ENCODE measurements at places on chromosomes 7 and 10.

- H3K4me1 ChIP-seq = peaks cover 13% of the 10 kb centered on the region
- H3K27me3 ChIP-seq = no peaks in the 10 kb centered on the region
- H3K4me3 ChIP-seq = no peak overlapping the region
- H3K36me3 ChIP-seq = no peaks in the 10 kb centered on the region
- DNase-seq = no peak
Measured at GRCh38 chr7:116969371-116969902, 16.1 kb downstream of the ST7 start.

GRCh38 chr10:62437696-62438095, 63.5 kb downstream of the ZNF365 start:
- no peak overlapping the region for H3K4me3 ChIP-seq
- peaks cover 25% of the 10 kb centered on the region for H3K4me1 ChIP-seq
- H3K27ac ChIP-seq = no peak overlapping the region
- H3K27me3 ChIP-seq = no peaks in the 10 kb centered on the region
- no peaks in the 10 kb centered on the region for H3K36me3 ChIP-seq

DNA sequence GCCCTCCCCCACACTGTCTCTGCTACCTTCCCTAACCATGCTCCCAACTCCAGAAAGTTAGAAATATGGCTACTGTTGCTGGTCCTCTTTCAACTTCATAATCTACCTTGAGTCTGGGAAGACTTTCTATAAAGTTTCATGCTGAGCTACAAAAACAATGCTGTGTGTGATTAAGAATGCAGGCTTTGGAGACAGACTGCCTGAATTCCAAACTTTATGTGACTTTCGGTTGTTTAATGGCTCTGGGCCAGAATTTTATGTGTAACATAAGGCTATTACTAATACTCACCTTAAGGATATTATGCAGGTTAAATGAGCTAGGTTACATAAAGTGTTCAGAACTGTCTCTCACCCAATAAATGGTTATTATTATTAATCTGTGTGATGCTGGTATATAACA, 19.1 kb downstream of the BET1 start:
- H3K4me1 ChIP-seq = no peaks in the 10 kb centered on the region

DNA sequence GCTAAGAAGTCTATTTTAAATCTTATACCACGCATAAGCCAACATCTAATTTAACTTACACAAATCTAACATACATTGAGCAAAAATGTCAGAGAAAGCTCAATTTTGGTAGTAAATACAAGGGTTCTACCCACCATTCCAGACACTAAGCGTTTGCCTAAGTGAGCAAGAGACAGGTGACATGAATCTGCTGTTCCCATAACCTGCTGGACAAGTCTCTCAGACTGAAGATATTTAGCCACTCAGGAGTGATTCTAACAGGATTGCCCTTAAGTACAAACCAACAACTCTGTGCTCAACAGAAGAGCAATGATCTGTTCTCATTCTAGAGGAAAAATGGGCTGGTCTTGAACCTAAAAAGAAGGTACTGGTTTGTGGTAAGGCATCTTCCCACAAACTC, 18.8 kb downstream of the EZH2 start:
- H3K27ac ChIP-seq = no peak overlapping the region
- no peak for DNase-seq
- H3K4me1 ChIP-seq = peaks cover 39% of the 10 kb centered on the region
- H3K36me3 ChIP-seq = no peaks in the 10 kb centered on the region

DNA sequence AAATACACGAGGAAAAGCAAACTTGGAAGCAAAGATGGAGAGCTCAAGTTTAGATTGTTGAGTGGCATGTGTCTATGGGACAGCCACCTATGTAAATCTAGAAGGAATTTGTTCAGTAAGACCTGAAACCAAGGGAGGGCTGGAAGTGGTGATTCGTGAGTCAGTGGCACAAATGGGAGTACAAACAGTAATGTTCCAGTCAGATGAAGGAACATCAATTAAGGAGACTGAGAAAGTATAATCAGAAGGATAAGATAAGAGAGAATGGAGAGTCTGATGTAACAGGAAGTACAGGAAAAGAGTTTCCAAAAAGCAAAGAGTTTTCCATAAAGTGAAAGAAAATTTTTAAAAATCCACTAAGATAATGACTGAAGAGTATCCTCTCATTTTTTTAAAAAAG, 544.2 kb downstream of the KIF20B start:
- H3K27me3 ChIP-seq = no peaks in the 10 kb centered on the region
- no peak overlapping the region for H3K27ac ChIP-seq
- no peaks in the 10 kb centered on the region for H3K4me1 ChIP-seq
- H3K4me3 ChIP-seq = no peak overlapping the region

DNA sequence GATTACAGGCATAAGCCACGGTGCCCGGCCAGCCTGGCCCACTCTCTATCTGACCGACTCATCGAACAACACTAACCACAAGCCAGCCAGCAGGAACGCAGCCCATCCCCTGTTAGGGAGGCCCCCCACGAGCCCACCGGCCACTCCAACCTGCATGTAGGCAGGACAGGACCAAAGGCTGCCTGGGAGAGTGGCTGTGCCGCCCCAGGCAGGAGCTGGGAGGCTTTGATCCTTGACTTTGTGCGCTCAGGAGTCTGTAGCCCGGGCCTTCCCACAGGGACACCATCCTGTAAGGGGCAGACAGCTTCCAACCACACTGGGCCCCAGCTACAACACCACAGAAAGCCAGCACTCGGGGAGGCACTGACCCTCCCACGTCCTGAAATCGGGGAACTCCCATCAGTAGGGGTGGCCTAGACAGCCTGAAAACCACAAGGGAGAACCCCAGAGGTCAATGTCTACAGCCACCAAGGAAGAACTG, 29.4 kb downstream of the GRID1 start:
- peaks cover 28% of the 10 kb centered on the region for H3K27me3 ChIP-seq
- no peak overlapping the region for H3K27ac ChIP-seq
- H3K4me3 ChIP-seq = no peak overlapping the region
- DNase-seq = no peak
- no peaks in the 10 kb centered on the region for H3K36me3 ChIP-seq

All from A673 (cell line).